ENCODE measurements at places on chromosomes 12 and 14. TPM values are rescaled to one million over a fixed set of nuclear protein-coding genes. Genes with fewer than 3 reads are reported as not detected.

DNA sequence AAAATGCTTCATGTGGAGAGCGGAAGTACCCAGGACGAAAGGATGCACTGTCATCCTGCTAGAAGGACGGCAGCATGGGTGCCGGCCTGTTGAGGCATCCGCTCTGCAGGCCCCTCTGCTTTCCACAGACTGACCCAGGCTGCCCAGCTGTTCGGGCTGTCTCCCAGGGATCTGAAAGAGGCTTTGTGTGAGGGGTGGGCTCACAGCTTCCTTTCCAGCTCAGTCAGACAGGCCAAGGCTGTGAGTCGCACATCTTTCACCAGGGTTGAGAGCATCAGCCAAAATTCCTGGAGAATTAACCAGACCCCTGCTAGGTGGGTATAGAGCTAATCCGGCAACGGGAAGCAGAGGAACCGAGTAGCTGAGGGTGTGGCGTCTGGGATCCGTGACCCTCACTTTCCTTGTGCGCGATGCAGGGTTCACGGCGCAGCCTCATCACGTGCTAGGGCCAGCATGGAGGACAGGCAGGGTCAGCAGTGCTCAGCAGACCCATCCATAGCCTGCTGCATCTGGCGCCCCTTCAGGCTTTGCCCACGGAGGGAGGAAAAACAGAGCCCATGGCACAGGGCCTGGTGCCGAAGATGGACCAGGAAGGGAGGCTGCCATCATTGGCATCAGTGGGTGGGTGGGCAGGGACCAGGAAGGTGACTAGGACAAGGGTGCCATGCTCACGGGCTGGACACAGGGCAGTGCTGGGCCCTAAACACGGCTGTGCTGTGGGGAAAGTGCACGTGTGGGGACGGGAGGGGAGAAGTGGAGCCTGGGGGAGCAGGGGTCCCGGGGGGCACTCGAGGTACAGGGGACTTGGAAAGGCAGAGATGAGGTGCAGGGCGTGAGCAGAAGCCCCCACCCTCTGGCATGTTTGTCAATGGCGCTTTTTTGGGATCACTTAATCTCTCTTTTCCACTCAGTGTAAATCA lies 9.2 kb upstream of the SIVA1 start:
- no peak for DNase-seq

- no peak for DNase-seq
These were observed 10.8 kb downstream of the GAS2L3 start for GRCh38 chr12:100584256-100584655.

DNA sequence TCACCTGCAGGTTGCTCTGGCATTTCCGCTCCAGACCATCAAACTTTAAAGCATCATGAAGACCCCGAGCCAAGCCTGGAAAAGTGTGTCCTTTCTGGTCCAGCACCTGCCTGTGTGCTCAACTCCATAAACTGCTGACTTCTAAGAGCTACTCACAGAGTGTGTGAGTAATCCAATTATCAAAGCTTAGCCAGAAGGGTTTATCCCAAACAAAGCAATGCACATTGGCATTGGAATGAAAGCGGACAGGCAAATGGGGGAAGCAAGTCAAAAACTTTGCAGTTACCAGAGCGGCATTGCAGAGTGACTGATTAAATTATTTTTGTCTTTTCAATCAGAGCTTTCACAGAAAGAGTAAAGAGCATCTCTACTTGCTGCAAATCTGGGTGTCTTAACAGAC lies 1262.4 kb upstream of the SEL1L start:
- no peak for DNase-seq

DNA sequence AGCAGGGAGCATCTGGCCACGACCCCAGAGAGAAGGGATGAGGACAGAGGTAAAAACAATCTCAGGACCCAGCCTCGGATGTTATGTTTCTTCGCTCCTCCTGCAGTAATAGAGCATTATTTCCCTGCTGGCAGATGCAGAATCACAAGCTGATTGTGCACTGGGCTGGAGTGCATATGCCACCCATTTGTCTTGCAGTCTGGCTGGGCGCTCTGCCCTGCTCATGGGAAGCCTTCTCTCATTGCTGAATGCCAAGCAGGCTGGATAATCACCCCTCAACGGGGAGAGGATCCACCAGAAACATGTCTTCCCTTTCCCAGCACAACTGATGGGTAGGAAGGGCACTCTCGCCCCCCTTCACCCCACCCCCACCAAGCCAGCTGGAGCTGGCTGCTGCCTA lies 8.5 kb upstream of the VASH1 start:
- DNase-seq = no peak

DNA sequence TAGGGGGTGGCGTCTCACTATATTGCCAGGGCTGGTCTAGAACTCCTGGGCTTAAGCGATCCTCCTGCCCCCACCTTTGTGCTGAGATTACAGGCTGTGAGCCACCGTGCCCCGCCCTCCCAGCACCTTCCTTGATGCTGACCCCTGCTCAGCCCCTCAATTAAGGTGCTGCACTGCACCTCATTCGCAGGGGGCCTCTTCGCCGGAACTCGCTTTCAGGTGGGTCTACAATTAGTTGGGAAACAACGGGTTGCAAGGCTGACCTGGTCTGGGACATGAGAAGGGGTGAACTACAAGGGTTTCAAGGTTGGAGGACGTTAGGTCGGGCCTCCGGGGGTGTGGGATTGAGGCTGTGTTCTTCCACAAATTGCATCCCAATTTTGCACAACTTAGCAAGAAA lies 1.2 kb upstream of the NOP2 start:
- DNase-seq = no peak

GRCh38 chr12:13431041-13431440 lies 234.5 kb downstream of the EMP1 start:
- no peak for DNase-seq

DNA sequence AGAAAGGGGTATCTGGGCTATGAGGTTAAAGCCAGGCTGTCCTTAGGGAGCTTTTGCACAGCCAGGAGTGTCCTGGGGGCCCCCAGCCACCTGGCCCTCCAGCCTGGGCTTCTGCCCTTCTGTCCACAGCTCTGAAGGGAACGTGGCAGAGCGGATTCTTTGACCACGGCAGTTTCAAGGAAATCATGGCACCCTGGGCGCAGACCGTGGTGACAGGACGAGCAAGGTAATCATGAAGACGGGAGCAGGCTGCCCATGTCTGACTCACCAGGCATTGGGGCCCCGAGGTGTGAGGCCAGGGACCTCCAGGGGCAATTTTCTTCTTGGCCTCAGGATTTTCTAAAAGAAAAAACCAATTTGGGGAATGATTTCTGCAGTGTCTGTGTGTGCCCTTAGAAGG lies 53.1 kb downstream of the FOXN4 start:
- no peak for DNase-seq

The ACTR10 gene
- polyA plus RNA-seq = 115 TPM
